ENCODE measurements at places on chromosomes 13 and 19. TPM values are rescaled to one million over a fixed set of nuclear protein-coding genes. Genes with fewer than 3 reads are reported as not detected.

The PRODH2 gene
- not detected for total RNA-seq

- DNase-seq: no peak
Measured at GRCh38 chr13:64446372-64446771, 2783.8 kb downstream of the PCDH9 start.

DNA sequence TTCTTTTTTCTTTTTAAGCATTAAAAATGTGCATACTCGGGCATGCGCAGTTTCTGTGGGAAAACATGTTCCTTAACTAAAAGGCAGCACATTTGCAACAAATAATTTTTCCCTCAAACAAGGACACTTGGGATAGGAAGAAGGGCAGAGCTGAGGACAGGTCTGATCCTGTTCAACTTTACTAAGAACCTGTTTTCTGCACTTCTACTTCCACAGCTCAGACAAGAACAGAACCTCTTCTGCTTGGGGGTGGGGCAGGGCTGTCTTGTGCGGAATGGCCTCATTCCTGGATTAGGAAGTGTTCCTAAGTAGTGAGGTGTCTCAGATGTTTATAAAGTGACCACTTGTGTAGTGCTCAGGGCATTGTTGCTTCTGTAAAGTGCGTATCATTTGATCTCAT lies 18.3 kb downstream of the SAFB start:
- DNase-seq: no peak

The CEACAM16 gene
- total RNA-seq: not detected

DNA sequence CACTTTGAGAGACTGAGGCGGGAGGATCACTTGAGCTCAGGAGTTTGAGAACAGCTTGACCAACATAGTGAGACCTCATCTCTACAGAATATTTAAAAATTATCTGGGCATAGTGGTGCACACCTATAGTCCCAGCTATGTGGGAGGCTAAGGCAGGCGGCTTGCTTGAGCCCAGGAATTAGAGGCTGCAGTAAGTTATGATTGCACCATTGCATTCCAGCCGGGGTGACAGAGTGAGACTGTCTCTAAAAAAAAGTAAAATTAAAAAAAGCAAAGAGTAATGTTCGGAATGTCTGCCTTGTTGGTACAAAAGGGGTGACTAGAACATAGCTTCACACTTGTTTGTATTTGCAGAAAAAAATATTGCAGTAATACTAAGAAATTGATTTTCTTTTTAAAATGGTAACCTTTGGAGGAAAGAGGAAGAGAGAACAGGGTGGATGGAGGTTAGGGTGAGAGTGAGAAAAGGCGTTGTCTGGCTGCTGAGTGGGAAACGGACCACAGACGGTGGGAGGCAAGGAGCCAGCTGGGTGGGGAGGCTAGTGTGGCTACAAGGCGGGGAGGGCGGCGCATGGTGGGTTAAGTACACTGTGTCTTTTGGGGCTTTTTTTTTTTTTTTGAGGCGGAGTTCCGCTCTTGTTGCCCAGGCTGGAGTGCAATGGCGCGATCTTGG lies 10.2 kb downstream of the PPP1R14A start:
- no peak for DNase-seq

- no peak for DNase-seq
Measured at GRCh38 chr19:52741951-52742485, 7.2 kb upstream of the ZNF611 start.

The KIR2DL1 gene
- total RNA-seq: not detected

- no peak for DNase-seq
Measured at GRCh38 chr13:20192158-20192835, 441 bp downstream of the GJB2 start.

DNA sequence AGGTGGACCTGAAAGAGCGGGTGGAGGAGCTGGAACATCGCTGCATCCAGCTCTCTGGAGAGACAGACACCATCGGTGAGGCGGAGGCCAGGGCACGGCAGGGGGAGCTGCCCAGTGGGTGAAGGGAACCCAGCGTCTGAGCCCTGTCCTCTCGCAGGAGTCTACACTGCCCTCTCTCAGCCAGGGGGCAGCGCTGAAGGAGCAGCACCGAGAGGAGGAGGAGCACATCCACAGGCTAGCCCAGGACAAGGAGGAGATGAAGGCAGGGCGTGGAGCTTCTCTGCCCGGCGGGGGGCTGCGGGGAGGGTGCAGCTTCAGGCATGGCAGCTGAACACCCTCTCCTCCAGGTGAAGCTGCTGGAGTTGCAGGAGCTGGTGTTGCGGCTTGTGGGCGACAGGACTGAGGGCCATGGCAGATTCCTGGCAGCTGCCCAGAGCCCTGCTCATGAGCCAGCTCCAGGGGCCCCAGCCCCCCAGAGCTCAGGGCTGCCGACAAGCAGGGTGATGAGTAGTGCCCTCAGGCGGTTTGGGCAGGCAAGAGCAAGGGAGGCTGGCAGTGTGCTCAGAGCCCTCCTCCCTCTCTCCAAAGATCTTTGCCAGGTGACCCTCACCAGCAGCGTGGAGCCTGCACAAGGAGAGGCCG lies 31.4 kb upstream of the ZNF492 start:
- no peak for DNase-seq

- DNase-seq: no peak
Measured at GRCh38 chr13:67740871-67741535, 510.9 kb upstream of the PCDH9 start.
